ENCODE measurements at places on chromosomes 7 and 10.

DNA sequence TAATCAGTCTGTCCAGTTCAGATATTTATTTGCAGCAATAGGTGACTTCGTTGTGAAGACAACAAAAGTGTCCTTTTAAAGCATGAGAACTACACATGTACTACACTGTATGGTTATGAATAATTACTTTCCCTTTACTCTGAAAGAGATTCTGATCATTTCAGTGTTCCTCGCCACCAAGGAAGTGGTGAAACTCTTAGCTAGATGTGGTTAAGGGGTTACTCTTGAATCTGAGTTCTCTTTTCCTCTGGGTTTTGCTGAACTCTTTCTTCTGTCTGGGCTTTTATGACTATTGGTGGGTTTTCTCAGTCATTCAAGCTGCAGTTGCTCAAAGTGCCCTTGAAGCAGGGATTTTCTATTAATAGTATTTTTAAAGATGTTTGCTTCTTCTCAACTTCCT, 127.9 kb upstream of the SEM1 start:
- no peak for DNase-seq

GRCh38 chr10:112343056-112343806, 30.7 kb upstream of the ACSL5 start:
- DNase-seq = no peak

GRCh38 chr7:111138586-111138985, 47.7 kb downstream of the LRRN3 start:
- no peak for DNase-seq

DNA sequence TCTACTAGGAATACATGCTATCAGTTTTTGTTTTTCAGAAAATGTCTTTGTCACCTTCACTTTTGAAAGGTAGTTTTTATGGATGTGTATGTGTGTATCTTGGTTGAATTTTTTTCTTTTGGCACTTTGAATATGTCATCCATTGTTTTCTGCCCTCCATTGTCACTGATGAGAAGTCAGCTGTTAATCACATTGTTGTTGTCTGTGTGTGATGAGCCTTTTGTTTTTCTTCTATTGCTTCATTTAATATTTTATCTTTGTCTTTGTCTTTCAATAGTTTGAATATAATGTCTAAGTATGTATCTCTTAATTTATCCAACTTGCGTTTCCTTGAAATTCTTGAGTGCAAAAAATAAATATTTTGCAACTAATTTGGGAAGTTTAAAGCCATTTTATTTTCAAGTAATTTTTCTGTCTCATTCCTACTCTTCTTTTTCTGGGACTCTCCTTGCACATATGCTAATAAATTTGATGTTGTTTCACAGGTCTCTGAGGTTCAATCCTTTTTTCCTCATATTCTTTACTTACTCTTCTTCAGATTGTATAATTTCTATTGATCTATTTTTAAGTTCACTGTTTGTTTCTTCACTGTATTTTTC, 546.9 kb upstream of the GHITM start:
- no peak for DNase-seq

DNA sequence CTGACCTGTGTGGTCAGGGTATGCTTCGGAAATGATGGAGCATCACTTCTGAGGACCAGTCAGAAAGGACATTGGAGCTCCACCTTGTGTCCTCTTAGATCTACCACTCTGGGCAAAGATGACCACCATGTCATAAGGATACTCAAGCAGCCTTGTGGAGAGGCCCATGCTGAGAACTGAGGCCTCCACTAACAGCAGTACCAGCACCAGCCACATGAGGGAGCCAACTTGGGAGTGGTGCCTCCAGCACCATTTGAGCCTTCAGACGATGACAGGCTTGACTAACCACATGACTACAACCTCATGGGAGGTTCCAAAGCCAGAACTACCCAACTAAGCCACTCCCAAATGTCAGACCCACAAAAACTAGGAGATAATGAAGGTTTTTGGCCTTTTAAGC, 116.0 kb downstream of the NPTX2 start:
- DNase-seq = no peak

DNA sequence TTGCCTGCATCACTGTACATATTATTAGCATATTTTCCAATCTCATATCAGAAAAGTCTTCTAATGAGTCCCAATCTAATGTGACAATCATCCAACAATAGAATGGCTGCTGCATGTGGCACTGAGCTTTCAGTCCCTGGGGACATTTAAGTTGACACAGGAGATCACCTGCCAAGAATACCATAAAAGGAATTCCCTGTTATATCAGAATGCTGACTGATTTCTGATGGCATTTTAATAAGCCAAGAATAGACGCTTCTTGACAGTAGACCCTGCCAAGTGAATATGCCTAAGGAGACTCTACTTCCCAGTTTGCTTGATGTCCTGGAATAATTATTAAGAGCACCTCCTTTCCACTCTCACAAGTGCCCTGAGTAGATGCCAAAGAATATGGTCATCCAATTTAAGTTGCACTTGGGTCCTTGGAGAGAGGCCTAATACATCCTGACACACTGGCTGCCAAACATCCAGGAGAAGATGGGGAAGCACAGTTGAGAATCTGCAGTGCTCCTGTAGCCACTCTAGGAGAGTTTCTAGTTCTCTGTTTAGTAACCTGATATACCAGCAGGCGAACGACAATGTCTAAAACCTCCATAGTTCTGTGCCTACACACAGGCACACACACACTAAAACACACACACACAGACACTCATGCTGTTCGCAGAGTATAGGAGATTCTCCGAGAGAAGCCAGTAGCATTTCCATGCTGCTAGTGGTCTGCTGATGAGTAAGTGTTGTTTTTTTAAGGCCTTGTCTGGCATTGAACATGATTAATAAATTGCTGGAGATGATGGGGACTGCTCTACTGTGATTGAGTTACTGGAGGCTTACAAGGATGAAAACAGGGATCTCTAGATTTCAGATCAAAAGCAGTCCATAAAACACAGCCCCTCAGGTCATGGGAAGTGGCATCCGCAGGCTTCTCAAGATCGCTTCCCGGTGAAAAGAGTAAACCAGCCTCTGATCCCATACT, 369.6 kb downstream of the KCNMA1 start:
- no peak for DNase-seq

- DNase-seq = no peak
These were observed 208.1 kb downstream of the ARHGAP12 start for GRCh38 chr10:31720546-31720945.

DNA sequence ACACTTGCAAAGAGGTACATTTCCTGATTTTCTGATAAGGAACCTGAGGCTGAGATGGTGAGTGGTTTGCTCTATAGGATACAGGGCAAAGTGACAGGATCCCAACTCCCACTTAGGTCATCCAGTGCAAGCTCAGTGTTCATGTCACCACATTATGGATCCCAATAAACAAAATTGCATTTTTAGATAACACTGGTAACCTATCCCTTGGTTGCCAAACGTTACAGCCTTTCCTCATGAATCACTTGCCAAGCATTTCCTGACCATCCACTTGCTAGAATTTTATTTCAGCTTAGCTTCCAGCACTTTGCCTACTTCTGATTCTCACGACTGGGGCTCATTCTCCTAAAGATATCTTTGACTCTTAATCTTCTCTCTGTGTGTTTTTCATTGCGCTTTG, 131.4 kb upstream of the ODAD2 start:
- DNase-seq = no peak

Data from frontal cortex (tissue), 4 donors.